ENCODE measurements at places on chromosomes 7 and 10. TPM values are rescaled to one million over a fixed set of nuclear protein-coding genes. Genes with fewer than 3 reads are reported as not detected.

Gene LRRTM3
- total RNA-seq: not detected

Gene CPA2
- total RNA-seq: not detected

Gene HOXA4
- 1.6 TPM for total RNA-seq

Gene PIK3CG
- 17.3 TPM for total RNA-seq

Gene OTUD1
- 5.2 TPM for total RNA-seq

Gene CDH23
- total RNA-seq: under 0.01 TPM

Gene RARRES2
- total RNA-seq: not detected

Gene AFAP1L2
- 6.5 TPM for total RNA-seq

Gene SPDYE9
- total RNA-seq: not detected

Gene SLC13A4
- not detected for total RNA-seq

Gene CHST15
- 71.8 TPM for total RNA-seq

Gene CCL24
- total RNA-seq: not detected

Gene ARHGAP22
- 53.2 TPM for total RNA-seq

Gene HABP2
- total RNA-seq: not detected

Gene NFKB2
- 27.1 TPM for total RNA-seq

Gene ELMO1
- total RNA-seq: 68.5 TPM

Gene TMEM184A
- 0.33 TPM for total RNA-seq

Gene SLC29A4
- total RNA-seq: 2.1 TPM

Gene ABCC2
- 0.86 TPM for total RNA-seq

Gene USP6NL
- 29.6 TPM for total RNA-seq

Gene ADAM12
- total RNA-seq: 0.65 TPM

Gene CYP3A7
- not detected for total RNA-seq

Gene TAS2R41
- total RNA-seq: not detected

Gene OPN1SW
- total RNA-seq: not detected

Gene LOXL4
- 0.38 TPM for total RNA-seq

Gene CPN1
- total RNA-seq: not detected

Gene DPP6
- total RNA-seq: not detected

Gene IDI2
- not detected for total RNA-seq

Gene TMEM196
- total RNA-seq: not detected

Gene TMEM26
- under 0.01 TPM for total RNA-seq

Gene IGF2BP3
- total RNA-seq: 128 TPM

Gene CISD1
- total RNA-seq: 40.4 TPM

Gene OR2A42
- not detected for total RNA-seq

Gene C10orf105
- total RNA-seq: under 0.01 TPM

Measured in vein endothelial cell (primary cell).